ENCODE measurements at places on chromosomes 7 and 10.

GRCh38 chr10:70302292-70302691 lies 18.5 kb upstream of the NPFFR1 start:
- no peak for DNase-seq

DNA sequence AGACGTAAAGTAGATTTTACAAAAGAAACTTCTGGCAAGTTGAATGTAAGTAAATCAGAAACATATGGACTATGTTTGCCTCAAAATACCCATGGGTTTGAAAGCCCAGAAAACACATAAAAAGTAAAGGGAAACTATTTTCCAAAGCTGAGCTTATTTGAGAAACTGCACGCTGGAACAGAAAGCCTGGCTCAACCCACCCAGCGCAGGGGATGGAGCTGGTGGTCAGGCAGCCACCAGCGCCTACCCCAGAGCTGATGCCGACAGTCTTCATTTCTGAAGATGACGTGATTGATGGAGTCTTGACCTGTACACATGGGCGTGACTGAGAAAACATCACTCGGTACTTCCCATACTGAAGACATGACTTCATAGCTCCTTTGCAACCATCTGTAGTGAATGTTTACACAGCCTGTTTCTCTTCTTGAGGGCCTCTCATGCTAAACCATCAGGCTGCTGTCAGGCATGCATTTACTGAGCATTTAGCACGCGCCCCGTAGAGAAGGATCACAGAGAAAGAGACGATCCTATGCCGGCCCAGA lies 232.6 kb upstream of the AUTS2 start:
- no peak for DNase-seq

DNA sequence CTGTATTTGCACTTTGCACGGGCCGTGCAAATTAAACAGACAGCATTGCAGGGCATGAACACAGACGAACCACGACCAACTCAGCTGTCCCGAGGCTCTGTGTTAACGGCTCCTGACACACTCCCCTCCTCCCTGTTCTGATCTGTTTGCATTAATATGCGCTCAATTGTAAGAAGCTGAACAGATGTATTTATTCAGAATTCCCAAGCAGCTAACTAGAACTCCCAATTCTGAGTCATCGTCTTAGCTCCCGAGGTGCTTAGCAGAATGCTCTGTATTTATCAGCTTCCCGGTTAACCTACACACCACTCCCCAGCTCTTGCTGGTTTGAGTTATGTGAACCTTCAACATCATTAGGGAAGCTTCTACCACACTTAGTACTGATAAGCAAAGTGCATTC lies 286.4 kb downstream of the PTPRN2 start:
- no peak for DNase-seq

DNA sequence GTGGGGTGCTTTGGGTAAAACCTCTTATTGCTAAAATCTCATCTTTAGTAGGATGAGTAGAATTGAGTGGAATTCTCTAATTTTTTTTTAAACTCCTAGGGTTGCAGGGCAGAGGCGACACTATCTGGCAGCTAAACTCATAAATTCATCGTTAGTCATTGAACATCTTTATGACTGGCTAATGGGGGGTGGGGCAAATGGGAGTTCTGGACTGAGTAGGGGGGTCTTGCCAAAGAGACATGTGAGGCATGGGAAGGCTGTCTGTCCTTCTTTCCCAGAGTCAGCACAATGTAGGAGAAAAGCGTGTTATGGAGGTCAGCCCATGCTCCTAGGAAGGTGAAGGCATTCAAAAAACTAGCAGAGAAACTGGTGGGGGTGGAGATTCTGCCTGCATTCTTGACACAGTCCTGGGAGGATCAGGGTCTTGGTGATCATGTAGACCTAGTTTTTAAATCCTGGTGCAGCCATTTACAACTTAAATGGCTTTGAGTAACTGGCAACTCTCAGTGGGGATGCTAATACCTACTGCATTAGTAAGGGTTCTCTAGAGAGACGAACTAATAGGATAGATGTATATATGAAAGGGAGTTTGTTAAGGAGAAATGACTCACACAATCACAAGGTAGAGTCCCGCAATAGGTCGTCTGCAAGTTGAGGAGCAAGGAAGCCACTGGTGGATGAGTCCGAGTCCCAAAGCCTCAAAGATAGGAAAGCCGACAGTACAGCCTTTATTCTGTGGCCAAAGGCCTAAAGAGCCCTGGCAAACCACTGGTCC lies 47.7 kb downstream of the EMX2 start:
- no peak for DNase-seq

DNA sequence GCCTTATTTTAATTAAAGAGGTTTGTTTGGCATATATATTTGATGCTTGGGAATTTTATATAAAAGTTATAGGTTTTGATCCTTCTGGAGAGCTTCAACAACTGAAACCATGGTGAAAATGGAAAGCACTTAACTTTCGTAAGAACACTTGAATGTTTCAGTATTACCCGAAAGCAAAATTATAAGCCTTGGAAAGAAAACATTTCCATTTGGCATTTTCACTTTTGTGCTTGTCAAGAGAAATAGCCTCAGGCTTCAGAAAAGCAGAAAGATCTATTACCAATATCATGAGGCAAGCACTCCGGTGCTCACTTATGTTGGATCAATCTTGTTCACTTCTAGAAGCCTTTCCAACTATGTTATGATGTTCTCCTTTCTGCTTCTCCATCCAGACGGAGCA lies 256.0 kb downstream of the TRIL start:
- DNase-seq: no peak

DNA sequence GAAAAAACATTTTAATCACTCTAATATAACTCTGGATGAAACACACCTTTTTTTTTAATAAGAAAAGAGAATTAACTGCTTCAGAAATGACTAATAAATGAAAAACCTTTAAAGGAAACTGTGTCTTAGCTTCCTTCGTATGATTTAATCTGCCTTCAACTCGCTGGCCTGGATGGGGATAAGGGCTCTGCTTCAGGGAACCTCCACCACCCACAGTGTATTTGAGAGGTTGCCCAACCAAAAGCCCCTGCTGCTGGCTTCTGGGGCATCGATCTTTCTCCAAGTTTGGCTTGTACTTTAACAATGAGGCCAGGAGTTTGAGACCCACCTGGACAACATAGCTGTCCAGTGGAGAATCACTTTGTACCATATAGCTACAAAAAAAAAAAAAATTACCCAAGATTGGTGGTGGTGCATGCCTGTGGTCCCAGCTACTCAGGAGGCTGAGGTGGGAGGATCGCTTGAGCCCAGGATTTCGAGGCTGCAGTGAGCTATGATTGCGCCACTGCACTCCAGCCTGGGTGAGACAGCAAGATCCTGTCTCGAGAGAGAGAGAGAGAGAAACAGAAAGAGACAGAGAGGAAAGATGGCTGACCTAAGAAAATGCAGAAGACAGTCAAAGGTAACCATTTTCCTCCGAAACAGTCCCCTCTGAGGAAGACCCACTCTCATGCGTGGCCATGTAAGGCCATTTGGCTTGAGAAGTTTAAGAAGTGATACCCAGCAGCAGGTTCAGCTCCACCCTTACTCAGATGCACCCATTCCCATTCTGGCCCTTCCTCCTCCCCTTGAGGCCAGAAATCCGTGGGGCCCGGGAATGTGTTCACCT lies 13.6 kb upstream of the LIMK1 start:
- no peak for DNase-seq

DNA sequence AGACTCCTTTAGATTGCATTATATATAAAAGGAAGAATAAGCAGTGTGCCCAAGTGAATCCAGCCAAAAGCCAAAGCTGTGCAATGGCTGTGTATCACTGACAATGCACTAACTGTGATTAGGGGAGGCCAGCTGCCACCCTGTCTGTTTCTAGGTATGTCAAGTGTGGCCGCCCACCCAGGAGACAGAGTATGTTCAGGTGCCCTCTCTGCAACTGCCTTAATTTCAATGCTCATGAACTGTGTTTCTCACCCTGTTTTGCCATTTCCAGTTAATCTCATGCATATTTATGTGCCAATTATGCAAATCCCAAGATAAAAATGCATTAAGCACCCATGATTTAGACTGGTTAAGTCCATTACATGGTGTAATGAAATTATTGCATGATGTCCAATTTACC lies 159.4 kb downstream of the FRMD4A start:
- DNase-seq: no peak

DNA sequence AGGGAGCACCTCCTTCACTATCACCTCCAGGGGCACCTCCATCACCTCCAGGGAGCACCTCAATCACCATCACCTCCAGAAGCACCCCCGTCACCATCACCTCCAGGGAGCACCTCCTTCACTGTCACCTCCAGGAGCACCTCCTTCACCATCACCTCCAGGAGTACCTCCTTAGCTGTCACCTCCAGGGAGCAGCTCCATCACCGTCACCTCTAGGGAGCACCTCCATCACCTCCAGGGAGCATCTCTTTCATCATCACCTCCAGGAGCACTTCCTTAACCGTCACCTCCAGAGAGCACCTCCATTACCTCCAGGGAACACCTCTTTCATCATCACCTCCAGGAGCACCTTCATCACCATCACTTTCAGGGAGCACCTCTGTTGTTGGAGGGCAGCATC lies 103.0 kb downstream of the DNAJB6 start:
- no peak for DNase-seq

DNA sequence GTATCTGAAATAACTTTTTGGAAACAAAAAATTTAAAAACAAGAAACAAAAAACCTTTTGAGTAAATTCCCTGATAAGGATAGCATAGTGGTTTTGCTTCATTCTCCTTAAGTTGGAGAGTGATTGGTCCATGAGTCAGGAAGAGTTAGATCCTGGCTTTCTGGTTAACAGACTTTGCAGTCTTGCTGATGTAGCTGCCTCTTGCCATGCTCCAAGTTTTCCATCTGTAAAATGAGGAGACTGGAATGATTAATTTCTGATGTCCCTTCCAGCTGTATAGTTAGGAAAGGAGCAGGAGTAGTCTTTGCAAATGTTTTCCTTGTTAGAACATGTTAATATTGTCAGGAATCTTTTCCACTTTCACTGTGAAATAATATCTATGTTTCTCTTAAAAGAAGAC lies 266.6 kb downstream of the DNAJB9 start:
- no peak for DNase-seq

DNA sequence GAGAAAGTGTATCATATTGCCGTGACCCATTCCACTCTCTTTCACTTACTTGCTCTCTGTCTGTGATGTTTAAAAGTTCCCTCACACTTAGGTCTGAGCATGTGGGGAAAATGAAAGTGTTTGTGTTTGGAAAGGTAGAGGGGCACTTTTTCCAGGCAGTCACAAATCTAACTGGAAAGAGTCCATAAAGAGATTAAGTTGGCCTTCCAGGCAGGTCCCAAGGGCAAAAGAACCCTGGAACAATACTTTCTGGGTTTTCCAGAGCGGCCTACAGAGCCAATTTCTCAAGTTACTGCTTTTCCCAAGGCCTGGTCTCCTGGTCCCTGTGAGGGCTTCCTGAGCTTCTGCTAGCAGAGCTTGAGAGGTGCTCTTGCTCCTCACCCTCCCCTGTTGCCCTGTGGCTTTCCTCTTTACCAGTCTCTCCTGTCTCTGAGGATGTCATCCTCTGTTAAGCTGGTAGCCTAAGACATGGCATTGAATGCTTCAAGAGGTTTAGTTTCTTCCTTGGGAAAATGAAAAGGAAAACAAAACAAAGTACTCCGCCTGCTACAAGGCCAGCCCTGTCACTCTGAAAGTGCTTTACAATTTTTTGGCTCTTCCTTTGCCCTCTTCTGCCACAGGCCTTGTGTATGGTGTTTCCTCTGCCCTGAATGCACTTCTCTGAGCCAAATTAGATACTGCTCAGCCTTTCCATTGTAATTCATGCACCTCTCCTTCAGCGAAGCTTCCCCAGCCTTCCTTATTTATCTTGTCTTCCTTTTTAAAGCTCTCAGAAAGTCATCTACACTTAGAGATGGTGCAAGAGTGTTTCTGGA lies 20.1 kb downstream of the TES start:
- no peak for DNase-seq

GRCh38 chr7:30019960-30020359 lies 6.5 kb downstream of the FKBP14 start:
- DNase-seq: no peak

- no peak for DNase-seq
Observed at GRCh38 chr7:105602325-105603305, 21.3 kb upstream of the EFCAB10 start.

DNA sequence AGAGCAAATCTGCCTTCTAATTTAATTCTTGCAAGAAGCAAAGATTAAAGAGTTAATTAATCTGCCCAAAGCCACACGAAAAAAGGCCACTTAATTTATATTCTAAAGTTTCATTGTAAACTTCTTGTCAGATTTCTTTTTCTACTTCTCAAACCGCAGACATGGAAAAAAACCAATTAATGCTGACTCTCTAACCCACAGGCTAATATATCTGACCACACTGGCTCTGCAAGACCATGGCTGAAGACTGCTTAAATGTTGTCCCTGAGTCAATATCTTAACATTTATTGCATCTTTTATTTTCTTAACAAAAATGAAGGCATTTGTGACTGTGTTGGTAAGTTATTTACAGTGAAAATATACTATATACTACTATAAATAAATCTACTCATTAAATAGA lies 234.0 kb upstream of the SP8 start:
- DNase-seq: no peak

- DNase-seq: no peak
Observed at GRCh38 chr7:115812794-115813193, 217.8 kb downstream of the TFEC start.

DNA sequence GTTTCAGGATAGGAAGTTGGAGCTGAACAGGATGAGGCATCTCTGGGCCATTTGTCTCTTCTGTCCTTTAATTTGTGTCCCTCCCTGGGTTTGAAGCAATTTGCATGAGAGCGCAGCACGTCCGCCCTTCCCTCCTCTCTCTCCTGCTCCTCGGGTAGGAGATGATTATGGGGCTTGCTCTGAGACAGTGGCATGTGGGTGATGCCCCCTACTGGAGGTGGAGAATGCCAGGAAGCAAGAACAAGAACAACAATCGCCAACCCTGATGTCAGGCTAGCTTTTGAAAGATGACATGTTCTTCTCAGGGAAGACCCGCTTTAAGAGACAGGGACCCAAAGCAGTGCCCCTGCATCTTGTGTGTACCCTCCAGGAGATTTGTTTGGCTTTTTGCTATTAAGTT lies 63.9 kb upstream of the LOXL4 start:
- no peak for DNase-seq

GRCh38 chr10:110137142-110137545 lies 70.3 kb upstream of the MXI1 start:
- DNase-seq: no peak

- no peak for DNase-seq
Observed at GRCh38 chr7:44158096-44158872, 17.2 kb upstream of the MYL7 start.

GRCh38 chr10:72263613-72264241 lies 10.0 kb upstream of the DDIT4 start:
- no peak for DNase-seq

GRCh38 chr10:21257919-21258318 lies 267.6 kb downstream of the SKIDA1 start:
- no peak for DNase-seq
